Coronary artery (tissue), 2 donors: ENCODE measurements at places on chromosomes 3 and 15.

DNA sequence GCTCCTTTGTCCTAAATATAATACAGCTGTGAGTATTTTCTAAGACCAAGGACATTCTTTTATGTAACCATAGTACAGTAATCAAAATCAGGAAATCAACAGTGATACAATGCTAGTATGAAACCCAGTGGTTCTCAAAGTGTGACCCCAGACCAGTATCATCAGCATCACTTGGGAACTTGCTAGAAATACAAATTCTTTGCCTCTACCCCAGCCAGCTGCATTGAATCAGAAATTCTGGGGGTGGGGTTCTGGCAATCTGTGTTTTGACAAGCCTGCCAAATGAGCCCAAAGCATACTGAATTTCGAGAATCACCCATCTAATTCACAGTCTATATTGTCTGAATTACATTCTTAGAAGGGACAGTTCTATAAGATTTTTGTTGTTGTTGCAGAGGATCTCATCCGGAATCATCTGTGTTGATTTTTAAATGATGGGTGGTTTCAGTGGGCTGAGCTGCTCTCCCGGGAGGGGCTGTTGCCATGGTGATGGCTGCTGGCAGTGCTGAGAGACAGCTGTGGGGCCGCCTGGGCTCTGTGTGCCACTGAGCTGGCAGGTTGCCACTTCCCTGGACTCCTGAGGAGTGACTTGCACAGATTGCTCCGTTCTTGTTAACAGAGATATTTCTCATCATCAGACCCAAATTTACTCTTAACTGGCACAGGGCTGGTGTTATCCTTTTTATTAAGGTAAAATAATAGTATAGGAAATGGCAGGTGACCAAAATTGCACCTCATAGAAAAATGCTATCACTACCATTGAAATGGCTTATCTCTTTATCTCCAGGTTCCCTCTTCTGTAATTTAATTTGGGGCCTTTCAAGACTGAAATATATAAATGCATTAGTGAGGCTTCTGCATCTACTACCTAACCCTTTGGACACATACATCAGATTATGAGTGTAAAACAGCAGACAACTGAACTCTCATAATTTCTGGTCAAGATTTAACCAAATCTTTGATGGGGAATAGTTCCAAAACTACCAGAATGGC, 56.5 kb downstream of the NEK11 start:
- no peak for DNase-seq

DNA sequence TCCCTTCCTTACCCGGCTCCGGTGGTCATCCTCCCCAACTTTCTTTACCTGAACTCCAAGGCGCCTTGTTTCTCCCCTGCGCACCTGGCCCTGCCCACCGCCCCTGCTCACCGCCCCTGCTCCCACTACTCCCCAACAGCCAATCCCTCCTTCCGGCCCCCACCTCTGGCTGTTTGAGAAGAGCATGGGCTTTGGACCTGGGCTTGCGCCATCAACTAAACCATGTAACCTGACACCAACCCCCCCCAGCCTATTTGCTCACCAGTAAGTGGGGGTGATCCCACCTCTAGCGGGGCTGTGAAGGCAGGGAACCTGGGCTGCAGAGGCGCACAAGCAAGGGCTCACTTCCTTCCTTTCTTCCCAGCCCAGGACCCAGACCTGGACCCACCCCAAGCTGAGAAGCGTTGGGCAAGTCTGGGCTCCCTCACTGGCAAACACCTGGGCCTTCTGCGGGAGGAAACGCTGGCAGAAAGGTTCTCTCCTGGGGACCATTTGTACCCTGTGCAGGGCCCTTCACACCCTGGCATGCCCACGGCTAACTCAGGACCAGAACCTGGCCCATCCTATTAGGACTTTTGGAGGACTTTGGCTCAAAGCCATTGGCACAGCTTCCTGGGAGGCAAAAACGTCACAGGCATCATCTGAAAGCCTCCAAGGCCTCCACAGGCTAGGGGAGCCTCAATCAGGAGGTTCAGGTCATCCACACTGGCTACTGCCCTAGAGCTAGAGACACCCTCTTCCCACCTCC, at the start of gene PLXNB1:
TSS of gene PLXNB1 (minus strand) at position 127 of the 748 bp plus-strand sequence. CDS start 5,475 bp downstream, outside the sequence.
- no peak for DNase-seq

- no peak for DNase-seq
Measured at GRCh38 chr3:165778456-165778855, 58.8 kb downstream of the BCHE start.

GRCh38 chr15:22916606-22917350, 63.4 kb downstream of the CYFIP1 start:
- no peak for DNase-seq

GRCh38 chr3:125051715-125052581, 3.8 kb downstream of the HEG1 start:
- peak; percentile 85 for DNase-seq

DNA sequence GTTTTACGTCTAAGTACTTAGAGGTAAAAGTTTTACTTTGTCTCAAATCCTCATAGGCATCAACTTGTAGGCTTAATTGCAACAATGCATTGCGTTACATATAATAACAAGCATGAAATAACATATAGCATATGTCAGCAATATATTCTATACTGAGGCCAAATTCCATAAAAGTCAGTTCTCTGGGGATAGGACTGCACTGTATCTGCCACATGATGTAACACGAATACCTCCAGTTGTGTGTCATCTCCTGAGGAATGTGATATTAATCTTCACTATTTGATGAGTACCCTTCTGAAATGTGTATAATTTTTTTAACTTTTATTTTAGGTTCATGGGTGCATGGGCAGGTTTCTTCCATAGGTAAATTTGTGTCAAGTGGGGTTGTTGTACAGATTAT, 126.4 kb downstream of the IMPG2 start:
- no peak for DNase-seq

GRCh38 chr3:177529716-177530335, 332.5 kb upstream of the TBL1XR1 start:
- DNase-seq = no peak

- no peak for DNase-seq
Measured at GRCh38 chr3:103393395-103394186, 958.8 kb downstream of the ZPLD1 start.
